ENCODE measurements at places on chromosomes 16 and 17.

- DNase-seq, result no peak
Measured at GRCh38 chr16:9409560-9410493, 318.4 kb downstream of the HAPSTR1 start.

GRCh38 chr16:31360251-31360650 is 5.3 kb downstream of the ITGAX start:
- peak; percentile 78 for DNase-seq

GRCh38 chr16:9415545-9415944 is 324.1 kb downstream of the HAPSTR1 start:
- no peak for DNase-seq

DNA sequence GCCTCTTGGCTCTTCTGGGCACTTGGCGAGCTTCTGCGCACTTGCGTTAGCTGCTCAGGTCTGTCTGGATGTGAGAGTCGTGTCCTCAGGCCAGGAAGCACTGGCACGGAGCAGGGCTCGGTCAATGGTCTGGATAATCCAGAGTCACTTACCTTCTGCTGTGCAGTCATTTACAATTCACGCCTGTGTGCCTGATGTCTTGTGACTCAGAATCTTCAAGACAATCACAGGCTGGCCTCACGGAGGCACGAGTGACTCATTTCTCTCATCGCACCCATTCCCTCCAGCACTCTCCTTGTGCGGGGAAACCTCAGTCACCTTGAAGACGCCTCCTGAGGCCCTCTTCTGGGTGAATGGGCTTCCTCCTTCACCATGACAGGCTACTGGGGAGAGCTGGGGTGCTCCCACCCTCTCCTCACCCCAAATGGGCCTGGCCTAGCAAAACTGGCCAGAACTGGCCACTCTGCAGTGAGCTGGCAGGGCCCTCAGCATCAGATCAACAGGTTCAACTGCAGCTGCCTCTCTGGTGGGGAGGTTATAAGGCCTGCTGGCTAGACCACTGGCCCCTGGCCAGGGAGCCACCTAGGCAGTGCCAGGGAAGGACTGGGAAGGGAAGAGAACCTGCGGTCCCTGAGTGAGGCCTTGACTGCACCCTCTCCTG is 1.9 kb upstream of the CAPN15 start:
- peak; percentile 23 for DNase-seq

DNA sequence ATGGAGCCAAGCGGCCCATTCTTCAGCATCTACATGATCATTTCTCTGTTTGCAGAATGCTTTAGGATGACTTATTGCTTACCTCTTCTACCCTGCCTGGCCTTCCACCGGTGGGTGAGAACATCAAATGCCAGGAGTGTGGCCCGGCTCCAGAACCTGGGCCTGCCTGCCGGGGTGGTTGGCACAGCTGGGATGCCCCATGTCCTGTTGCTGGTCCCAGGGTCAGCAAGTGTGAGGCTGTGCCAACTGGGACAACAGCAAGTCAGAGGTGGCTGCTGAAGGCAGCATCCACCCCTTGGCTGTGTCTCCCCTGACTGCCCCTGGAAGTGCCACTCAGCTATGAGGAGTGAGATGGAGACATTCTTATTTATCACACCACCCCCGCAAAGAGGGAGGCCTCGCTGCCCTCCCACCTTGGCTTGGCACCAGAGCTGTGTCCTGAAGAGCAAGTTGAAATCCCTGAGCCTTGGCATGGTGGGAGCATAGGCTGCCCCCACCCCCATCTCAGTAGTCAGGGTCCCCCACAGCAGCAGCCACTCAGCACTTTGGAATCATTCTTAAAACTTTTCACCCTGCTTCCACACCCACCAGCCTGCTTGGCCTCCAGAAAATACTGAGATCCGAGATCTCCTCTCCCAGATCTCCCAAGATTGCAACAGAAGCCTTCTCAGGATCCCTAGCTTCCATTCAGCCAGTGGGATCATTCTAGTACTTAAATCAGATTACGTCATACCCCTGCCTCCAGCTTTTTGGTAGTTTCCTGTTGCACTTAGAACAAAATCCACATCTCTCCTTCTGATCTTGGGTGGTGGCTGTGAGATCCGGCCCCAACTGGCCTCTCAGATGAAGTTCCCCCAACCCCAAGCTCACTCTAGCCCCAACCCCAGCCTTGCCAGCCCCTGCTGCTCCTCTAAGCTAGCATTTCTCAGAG is 127.5 kb downstream of the SOCS1 start:
- DNase-seq, result peak; percentile 37
